ENCODE measurements at places on chromosomes 2 and 18.
A peak's percentile ranks its signal among the peaks of the same experiment; 100 is the strongest.

DNA sequence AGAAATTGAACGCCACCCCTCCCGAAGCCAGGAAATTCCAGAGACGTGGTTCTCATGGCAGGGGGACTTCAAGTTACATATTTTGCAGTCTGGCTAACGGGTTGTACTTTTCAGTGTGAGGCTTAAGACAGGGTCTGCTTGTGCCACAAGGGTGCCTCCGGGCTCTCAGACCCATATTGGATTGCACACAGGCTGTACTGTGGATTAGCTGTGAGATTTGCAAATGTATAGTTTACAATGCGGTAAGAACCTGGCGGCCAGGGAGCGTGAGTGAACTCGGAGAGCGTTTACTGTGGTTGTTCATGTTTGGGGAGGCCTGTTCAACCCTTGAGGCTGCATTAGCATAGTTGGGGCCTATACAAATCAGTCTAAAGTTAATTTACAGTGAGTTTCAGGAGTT lies 143.9 kb upstream of the SIX2 start:
- DNase-seq = no peak

DNA sequence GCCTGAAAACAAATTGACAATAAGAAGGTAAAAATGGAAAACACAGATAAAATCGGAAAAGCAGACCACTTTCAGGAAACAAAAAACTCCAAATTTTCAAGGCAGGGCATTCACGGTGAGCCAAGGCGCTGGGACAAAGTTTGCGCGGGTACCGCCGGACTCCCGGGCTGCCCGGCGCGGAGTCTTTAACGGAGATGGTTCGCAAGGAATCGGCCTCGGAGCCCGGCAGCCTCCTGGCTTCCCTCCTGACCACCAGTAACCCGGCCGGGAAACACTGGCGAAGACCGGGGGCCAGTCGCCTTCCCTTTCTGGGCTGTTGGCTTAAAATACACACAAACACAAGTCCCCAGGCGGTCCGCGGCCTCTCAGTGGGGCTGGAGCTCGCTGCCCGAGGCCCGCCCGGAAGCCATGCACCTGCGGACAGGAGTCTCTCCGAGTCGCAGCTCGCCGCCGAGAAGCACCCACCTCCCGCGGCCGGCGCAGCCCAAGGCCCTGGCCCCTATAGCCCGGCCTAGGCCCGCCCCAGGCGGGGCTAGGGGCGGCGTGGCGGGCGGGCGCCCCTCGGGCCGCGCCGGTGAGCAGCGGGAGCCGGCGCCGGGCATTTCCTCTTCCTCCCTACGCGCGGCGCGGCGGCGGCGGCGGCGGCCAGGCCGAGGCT lies 622 bp upstream of the KCMF1 start:
- DNase-seq = no peak

- DNase-seq = no peak
Observed at GRCh38 chr18:46174342-46175041, 70.3 kb downstream of the HAUS1 start.

DNA sequence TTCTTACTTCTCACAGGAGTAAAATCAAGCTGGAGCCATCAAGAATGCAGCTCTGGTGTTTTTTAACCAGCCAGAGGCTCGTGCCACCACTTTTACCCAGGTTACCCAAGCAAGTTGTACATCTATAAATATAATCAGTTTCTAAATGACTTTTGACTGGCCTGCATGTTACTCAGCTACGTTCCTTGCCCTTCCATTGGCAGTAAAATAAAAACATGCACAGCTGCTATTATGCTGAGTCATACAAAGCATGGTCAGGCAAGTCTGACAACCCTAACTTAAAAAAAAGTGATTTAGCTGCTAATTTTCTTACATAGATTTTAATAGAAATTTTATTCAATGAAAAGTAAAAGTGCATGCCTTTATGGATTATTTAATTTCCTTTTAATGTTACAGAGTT lies 111.7 kb upstream of the CSRNP3 start:
- DNase-seq = no peak

GRCh38 chr2:189466656-189467055 lies 25.4 kb downstream of the WDR75 start:
- DNase-seq = peak; percentile 18

- peak; percentile 62 for DNase-seq
Observed at GRCh38 chr2:3914241-3914640, 210.9 kb downstream of the DCDC2C start.

DNA sequence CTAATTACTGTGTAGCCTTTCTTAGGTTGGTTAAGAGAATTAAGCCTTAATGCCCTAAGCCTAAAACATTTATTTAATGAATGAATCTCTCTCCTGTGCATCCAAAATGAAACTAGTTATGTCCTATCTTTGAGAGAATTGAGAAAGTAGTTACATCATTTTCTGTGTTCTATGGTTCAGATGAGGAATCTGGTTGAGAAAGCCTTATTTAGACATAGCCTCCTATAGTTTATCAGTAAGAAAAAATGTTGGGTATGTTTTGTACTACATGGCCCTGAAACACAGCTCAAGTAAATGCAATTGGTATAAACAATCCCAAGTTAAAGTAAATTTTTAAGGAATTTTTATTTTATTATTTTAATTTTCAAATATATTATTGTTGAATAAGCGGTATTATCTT lies 25.9 kb upstream of the RAMP1 start:
- no peak for DNase-seq

DNA sequence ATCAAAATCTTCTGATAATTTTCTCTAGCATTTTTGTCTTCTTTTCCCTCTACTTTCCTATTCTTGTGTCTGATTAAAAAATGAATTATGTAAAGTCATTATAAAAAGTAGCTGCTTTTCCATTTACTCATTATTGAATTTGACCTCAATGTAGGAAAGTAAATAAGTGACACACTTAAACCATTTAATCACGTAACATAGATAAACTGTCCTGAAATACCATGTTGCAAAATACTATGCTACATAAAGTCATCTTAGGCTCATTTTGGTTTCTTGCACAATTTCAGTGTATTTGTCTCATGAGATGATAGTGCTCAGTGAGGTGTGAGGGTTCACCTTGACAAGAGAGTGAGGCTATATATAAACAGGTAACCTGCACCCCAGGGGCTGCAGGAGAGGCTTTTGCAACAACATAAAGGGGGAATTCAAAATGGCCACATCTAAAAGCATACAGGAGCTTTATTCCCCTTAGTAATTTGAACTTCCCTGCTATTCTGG lies 502.7 kb downstream of the RNF144A start:
- no peak for DNase-seq

- peak; percentile 75 for DNase-seq
Observed at GRCh38 chr2:95574506-95574905, 17.3 kb upstream of the TRIM43 start.

GRCh38 chr18:58144106-58144505 lies 100.1 kb downstream of the NEDD4L start:
- no peak for DNase-seq

GRCh38 chr18:36461551-36461987 lies 164.1 kb downstream of the FHOD3 start:
- no peak for DNase-seq

GRCh38 chr2:119004602-119005001 lies 62.6 kb downstream of the MARCO start:
- no peak for DNase-seq

DNA sequence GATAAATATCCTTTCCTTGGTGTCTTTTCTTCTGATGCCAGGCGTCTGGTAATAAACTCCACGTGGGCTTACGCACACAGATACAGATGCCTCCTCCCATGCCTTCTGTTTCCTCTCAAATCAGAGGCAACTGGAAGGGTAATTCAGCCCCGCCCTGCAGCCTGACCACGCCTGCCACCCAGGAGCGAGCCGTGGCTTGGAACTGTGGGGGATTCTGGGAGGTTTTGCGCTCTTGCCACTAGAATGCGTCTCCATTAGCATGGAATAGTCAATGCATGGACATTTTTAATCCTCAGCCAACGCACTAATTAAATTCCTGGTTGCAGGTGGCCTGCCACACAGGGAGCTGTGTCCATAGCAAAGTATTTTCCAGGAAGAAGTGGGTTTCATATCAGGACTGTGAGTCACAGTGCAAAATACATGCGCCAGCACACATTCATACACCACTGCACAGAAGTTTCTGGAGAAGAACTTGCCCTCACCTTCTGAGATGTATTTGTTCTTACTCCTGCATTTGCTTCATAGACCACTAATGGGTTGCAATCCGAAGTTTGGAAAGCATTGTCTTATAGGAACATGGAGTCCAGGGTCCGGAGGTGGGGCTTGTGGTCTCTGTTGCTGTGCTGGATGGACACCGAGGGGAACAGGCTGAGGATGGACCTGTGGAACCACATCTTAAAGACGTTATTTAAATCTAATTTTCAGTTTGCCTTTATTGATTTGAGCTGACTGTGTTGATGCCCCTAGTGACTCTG lies 151.4 kb downstream of the LDLRAD4 start:
- no peak for DNase-seq

GRCh38 chr2:239369631-239370161 lies 31.1 kb downstream of the HDAC4 start:
- peak; percentile 93 for DNase-seq

GRCh38 chr2:63488118-63488713 lies 100.1 kb downstream of the WDPCP start:
- DNase-seq = no peak

GRCh38 chr18:72762515-72763122 lies 105.2 kb downstream of the NETO1 start:
- DNase-seq = peak; percentile 46

DNA sequence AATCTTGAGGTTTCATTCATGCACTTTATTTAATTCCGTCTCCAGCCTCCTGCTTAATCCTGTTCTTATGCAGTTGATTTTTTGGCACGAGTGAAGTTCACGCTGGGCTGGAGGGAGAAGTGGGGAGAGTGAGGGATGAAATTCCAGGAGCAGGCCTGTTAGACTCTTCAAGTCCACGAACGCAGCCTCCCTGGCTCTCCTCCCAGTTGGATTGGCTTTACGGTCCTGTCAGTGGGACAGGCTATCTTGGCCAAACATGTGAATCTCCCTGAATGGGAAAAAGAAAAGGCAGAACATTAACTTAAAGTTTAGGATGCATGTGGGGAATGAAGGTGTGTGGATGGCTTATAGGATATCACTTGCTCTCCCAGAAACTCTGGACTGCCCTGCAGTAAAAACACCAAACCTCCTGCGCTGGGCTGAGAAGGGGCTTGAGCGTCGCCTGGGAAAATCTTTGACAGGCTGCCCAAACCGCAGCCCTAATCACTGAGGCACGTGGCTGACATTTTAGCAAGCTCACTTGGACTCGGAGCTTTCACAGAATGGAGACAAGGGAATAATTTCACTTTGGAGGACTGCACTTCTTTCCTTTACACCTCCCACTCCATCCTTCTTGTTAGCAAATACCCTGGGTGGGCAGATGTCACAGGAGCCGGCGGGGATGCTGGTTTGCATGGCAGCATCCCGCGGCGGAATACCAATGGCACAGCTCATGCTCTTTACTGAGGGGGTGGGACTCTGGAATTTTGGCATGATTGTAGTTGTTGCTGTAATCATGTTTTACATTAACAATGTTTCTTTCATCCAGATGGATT lies 93.9 kb downstream of the ACKR3 start:
- no peak for DNase-seq

DNA sequence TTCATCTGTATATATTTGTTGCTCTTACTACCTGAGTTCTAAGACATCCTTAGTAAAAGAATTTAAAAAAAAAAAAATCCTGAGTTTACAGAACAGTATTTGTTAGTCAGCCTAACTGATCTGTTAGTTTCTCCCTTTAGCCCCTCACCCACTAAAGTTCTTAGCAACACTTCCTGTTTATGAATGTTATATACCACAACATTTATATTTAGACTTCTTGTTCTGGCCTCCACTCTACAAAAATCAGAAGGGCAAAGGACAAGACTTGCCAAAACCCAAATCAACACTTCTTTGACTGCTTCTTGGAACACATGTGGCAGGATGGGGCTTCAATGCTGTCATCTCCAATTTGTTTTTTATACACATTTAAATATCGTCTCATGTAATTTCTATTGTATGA lies 71.1 kb downstream of the MGAT5 start:
- no peak for DNase-seq

- no peak for DNase-seq
Observed at GRCh38 chr2:207113414-207113813, 52.3 kb downstream of the KLF7 start.

DNA sequence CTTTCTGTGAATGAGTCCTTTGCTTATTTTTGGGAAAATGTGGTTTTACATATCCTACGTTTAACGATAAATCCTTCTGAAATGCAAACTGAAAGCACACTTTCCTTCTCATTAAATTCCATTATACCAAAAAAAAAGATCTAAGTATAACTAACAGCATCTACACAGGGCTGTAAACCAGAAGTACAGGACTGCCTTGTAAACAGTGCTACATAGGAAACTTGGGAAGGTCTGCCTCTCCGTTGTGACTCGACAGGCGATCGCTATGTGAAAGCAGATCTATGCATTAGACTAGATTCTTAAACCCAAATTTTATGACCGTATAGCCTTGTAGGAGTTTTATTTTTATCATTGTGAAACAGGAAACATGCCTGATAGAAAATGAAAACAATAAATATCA lies 690.5 kb downstream of the ARHGAP15 start:
- no peak for DNase-seq

DNA sequence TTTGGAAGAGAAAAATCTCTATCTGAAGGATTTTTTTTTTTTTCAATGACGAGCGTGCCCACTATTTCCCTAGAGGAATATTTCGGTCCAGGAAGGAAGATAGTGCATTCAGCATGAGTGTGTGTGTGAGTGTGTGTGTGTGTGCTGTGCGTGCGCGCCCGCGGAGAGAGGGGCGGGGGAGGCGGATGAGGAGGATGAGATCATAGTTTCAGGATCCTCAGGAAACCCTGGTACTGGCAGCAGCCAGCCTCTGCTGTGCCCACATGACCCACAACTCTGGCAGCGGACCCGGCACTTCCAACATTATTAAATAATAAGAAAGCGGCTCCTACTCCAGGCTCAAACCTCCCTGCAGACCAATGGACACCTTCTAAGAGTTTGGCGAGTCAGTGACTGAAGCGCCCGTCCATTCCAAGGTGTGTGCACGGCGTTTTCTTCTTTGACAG lies 217.0 kb upstream of the DTNA start:
- peak; percentile 66 for DNase-seq

GRCh38 chr2:121205321-121205942 lies 79.6 kb downstream of the TFCP2L1 start:
- DNase-seq = peak; percentile 8

- no peak for DNase-seq
Observed at GRCh38 chr2:11655495-11655894, 14.5 kb downstream of the NTSR2 start.

- DNase-seq = no peak
Observed at GRCh38 chr2:101569886-101570520, 95.1 kb upstream of the RFX8 start.

DNA sequence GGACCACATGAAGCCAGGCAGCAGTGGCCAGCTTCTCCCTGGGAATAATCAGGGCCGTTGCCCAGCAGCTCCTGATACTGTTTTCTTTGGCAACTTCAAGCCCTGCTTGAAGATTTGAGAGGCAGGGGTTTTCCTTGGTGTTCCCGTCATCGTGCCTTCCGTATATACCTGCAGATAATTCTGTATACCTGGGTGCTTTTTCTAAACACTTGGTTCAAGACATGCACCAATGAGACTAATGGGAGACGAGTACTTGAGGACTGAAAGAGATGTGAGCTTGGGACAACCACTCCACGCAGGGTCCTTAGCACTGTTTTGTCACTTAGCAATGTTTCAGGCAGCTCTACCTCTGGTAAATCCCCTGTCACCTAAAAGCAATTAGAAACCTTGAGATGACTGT lies 118.8 kb downstream of the RTN4 start:
- no peak for DNase-seq

GRCh38 chr2:192148620-192149321 lies 46.0 kb downstream of the TMEFF2 start:
- DNase-seq = peak; percentile 82
